ENCODE measurements at places on chromosomes 3 and 15.

GRCh38 chr15:64703632-64703959 is 71.8 kb downstream of the RBPMS2 start:
- DNase-seq = no peak

- DNase-seq = no peak
Measured at GRCh38 chr3:174398761-174399160, 460.4 kb upstream of the NAALADL2 start.

DNA sequence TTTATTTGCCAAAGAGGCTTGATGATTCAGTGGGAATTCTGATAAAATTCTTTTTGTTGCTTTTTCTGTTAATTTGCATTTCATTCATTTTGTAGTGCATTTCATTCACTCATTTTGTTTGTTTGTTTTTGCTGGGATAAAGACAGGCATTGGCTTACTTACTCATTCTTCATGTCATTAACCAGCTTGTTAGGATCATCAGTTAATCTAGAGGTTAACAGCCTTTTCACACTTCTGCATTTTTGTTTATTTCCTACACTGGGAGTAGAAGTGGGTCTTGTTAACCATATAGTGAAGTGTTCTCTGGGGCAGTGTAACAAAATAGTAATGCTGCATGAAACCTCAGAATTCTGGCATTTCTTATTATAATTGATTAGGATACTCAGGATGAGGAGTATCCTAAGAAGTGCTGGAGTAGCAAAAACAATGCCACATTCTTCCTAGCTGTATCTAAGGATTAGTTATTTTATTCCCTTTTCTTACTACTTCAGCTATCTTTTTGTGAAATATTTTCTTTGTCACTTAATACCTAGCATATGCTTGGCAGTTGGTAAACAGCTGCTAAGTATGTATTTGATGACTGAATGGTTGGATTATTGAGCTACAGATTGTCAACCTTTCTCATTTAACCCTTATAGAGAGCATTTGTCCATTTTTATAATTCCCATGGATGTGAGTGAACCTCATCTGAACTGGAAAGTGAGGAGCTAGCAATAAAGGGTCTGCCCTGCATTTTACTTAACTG is 135.7 kb upstream of the LRRFIP2 start:
- DNase-seq = no peak

GRCh38 chr3:151931171-151931570 is 57.7 kb downstream of the SUCNR1 start:
- no peak for DNase-seq

DNA sequence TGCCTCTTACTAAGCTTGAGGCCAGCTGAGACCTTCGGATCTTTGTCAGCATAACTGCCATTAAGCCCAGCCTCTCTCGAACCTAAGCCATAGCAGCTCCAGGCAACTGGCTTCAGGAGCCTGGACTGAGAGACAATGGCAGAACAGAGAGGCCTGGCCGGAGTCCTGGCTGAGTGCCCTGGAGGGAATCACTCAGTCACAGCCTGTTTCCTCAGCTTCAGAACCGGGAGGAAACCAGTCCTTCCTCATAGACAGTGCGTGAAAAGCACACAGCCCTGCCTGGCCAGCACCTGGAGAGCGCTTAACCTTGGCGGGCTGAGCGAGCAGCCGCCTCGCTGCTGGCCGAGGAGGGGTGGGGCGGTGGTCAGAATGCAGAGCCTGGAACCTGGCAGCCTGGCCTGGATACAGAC is 21.6 kb downstream of the RNU5B-1 start:
- DNase-seq = no peak

- no peak for DNase-seq
Measured at GRCh38 chr3:169522595-169523529, 140.7 kb downstream of the MECOM start.

- DNase-seq = no peak
Measured at GRCh38 chr15:92839696-92840095, 60.4 kb upstream of the CHD2 start.

GRCh38 chr3:136805795-136806194 is 13.1 kb upstream of the SLC35G2 start:
- no peak for DNase-seq

DNA sequence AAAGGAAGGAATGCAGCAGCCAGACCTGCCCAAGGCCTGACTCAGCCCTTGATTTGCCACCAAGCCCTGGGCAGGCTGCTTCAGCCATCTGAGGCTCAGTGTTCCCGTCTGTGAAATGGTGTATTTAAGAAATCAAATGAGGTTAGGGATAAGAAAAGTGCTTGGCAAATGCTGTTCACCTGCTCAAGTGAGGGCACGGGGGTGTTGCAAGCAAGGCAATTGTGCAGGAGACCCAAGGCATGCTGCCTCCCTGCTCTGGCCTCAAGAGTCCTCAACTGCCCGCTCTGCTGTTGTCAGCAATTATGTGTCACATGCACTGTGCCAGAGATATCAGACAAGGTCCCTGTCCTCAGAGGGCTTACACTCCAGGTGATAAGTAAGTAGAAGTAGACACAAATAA is 101.8 kb downstream of the TPRA1 start:
- DNase-seq = no peak

- DNase-seq = no peak
Measured at GRCh38 chr3:184690192-184690883, 21.5 kb downstream of the MAGEF1 start.

DNA sequence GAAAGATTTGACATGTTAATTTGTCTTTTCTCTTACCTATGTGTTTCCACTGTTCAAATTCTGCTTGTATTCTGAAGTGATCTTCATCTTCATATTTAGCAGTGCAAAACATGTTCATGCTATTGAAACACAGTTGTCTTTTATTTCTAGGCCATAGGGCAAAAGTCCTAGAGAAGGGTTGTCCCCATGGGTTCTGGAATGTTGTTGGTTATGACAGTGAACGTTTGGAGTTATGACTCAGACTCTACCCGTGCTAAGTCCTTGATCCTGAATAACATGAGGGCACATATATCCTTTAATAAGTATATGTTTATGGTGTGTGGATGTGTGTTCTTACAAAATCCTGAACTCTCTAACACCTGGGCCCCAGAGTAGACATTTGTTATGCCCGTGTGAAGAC is 23.0 kb upstream of the ARPP21 start:
- no peak for DNase-seq

DNA sequence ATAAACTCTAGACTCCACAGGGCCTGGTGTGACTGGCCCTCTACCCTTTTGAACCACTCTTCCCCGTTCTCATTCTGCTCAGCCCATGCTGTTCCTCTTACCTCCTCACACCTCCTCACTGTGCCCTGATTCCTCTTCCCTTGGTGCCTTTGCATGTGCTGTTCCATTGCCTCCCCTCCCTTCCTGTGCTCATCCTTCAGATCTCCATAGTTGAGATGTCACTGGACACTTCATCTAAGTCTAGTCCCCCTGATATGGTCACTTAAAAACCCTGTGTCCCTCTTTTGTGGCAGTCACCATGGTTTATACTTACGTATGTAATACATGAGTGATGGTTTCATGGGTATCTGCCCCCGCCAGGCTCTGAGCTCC is 69.8 kb downstream of the LSM3 start:
- no peak for DNase-seq

DNA sequence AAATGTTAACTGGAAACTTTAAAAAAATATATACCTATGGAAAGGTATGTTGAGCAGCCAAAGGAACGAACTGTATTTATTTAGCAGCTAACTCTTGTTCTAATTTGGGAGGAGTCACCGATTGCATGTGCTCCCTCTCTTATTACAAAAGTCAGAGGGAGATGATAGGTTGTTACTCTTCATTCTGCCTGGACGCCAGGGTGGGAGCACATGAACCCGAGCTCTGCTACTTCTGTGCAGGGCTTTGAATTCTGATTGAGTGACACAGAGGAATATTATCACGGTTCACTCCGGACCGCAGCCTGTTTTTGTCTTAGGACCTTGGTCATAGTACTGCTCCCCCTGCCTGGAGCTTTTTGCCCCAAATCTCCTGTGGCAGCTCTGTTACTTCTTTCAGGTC is 36.9 kb upstream of the LRIG1 start:
- no peak for DNase-seq

DNA sequence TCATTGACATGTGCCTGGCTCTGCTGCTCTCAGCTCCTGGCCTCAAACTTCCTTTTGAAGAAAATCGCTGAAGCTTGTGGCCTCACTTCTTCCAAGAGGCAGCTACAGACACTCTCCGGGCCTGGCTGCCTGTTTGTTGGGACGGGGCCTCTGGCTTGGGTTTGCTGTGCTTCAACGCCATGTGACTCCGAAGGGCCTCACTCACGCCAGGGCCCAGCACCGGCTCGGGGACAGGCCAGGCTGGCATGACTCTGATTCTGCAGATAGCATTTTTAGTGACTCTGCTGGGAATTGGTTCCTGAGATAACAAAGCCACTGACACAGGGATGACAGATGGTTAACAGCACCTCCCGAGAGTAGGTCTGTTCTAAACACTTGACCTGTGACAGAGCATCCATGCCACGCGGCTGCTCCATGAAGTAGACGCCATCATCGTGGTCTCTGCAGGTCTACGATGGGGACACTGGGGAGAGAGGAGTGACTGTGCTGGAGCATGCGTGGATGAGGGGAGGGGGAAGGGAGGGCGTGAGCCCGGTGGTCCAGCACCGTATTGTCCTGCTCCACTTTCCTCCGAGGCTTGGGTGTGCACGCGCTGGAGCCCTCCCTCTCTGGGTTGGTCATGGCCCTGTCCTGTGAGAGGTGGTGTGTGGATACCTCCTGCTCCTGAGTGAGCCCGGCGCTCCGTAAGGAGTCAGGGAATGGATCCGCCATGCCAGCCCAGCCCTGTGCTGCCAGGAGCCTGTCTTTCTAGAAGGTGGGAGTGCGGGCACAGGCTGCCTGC is 133.6 kb downstream of the TJP1 start:
- no peak for DNase-seq

DNA sequence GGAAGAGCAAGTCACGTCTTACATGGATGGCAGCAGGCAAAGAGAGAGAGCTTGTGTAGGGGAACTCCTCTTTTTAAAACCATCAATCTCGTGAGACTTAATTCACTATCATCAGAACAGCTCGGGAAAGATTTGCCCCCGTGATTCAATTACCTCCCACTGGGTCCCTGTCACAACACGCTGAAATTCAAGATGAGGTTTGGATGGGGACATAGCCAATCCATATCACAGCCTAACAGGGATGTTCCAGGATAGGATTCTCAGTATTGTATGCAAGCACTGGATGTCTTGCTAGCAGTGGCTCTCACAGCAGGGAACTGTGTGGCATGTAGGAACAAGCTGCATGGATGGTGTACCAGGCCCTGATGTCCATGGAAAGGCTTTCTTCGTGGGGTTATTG is 47.8 kb upstream of the SLC24A5 start:
- no peak for DNase-seq

GRCh38 chr3:148513096-148513543 is 184.6 kb upstream of the AGTR1 start:
- DNase-seq = no peak

- no peak for DNase-seq
Measured at GRCh38 chr3:132394320-132394719, 23.0 kb upstream of the DNAJC13 start.

- no peak for DNase-seq
Measured at GRCh38 chr3:174287705-174288104, 571.4 kb upstream of the NAALADL2 start.

DNA sequence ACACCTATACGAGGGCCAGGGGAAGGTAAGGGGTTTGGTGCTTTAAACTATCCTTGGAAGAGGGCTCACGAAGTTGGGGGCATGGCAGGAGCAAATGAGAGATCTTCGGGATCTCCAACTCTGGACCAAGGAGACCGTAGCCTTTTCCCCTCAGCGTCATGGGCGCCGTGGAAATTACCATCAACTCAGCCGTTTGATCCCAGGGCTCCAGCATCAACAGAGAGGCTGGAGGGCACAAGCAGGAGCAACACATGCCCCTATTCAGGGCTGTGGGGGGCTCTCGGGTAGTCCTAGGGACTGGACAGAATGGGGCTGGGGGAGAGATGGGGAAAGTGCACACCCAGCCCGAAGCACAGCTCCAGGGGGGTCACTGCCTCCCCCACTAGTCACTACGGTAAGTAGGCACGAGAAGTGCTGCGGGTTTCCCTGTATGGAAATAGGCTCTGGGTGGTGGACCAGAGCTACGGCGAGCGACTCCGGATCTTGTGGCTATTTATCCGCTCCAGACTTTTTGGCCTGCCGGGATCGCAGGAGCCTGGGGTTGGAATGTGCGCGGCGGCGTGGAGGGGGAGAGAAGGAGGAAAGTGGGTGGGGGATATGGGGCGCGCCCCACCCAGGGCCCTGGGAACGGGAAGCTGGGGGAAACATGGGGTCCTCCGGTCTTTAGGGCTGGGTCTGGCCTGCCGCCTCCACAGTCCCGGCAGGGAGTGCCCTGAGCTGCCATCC is 539 bp upstream of the LAMB2 start:
- no peak for DNase-seq

DNA sequence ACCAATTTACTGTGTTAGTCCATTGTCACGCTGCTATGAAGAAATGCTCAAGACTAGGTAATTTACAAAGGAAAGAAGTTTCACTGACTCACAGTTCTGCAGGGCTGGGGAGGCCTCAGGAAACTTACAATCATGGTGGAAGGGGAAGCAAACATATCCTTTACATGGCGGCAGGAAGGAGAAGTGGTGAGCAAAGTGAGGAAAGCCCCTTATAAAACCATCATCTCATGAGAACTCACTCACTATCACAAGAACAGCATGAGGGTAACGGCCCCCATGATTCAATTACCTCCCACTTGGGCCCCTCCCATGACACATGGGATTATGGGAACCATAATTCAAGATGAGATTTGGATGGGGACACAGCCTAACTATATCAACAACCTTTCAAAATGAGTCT is 20.2 kb downstream of the USF3 start:
- DNase-seq = no peak

DNA sequence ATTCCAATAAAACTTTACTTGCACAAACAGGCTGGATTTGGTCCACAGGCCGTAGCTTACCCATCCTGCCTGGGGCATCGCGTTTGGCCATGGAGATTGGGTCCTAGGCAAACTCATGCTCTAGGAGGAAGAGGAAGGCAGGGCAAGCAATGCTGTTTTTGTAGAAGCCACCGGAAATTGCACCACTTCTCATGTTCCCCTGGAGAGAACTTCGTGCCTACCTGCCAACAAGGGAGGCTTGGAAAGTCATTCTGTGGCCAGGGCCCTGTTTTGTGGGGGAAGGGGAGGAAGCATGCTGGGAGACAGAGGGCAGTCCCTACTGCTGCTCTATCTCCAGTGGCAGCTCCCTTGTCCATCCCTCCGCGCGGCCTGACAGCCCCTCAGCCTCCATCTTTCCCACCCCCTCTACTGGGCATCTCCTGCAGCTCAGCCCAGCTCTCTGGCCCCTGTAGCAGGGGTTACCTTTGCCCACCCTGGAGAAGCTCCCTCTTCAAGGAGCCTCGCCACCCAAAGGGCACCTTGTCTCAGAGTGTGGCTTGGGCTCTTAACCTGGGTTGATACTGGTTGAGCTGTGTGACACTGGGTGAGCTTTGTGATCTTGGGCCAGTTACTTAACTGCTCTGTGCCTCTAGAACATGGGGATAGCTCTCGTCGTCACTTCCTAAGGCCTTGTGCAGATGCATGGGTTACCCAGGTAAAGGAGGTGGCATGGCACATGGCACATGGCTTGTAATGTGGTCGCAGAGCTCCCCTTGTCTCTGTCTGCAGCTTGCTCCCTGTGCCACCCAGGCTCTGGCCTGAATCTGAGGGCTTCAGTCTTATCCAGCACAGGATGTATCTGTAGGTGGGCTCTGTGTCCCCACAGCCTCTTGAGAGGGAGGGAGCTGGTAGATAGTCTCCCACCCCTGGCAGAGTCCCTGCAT is 6.1 kb downstream of the ABTB1 start:
- DNase-seq = no peak

All from stimulated activated CD4-positive, alpha-beta T cell treated with anti-CD3 and anti-CD28 coated beads, Interleukin-15, amount 100 ng/mL, for 1 hour (primary cell).